ENCODE measurements at places on chromosomes 6 and 20.
A peak's percentile ranks its signal among the peaks of the same experiment; 100 is the strongest.

- no peak for DNase-seq
Measured at GRCh38 chr6:16240589-16241320, 2.4 kb downstream of the GMPR start.

DNA sequence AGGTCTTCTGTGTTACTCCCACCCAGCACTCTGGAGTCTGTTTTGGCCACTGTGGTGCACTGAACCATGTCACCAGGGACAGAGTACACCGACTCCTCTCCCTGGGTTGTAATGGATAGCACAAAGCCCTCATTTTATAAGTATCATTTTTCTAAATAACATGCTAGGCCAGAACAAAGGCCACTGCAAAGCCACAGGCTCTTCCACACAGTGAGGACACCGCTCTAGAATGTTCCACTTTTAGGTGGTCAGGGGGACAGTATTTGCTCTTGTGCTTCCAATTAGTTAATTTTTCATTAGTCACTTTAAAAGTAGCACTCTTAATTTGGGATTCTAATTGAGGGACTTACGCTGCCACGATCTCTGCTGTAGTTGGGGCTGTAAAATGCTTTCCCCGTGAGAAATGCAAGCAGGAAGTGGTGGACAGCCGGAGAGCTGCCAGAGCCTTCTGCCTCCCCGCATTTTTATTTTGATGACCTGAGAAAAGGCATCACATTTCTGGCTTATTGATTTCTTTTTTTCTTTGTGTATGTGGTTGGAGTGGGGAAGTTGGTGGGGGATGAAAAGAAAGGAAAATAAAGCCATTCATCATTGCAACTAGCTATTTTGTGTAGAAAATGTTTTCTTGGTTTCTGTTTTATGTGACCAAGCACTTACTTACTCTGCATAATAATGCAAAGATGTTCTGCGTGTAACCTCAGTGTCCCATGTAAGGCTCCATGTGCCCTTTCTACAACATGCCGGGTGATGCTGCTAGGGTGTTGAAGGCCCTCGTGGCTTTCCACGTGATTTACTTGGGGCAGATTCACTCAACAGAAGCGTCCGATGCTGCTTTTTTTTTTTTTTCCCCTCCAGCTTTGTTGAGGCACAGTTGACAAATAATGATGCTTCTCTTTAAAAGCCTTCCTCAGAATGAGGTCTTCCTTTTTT is 195.9 kb downstream of the SASH1 start:
- DNase-seq, result no peak

GRCh38 chr6:12092762-12093161 is 80.7 kb downstream of the HIVEP1 start:
- DNase-seq, result no peak

DNA sequence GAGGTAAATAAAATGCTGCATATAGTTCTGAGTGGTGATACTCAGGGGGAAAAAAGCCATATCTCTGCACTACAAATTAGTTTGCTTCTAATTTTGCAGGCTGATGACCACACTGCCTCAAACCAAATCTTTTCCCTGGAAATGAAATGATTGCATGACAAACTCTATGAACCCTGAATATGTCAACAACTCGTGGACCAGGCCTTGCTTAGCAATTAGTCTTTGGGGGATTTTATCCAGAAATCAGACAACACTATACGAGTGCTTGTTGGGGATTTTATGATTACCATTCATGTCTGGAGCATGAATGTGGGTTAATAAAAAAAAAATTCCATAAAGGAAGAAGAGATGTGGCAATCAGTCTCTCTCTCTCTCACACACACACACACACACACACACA is 42.0 kb downstream of the SOBP start:
- no peak for DNase-seq

DNA sequence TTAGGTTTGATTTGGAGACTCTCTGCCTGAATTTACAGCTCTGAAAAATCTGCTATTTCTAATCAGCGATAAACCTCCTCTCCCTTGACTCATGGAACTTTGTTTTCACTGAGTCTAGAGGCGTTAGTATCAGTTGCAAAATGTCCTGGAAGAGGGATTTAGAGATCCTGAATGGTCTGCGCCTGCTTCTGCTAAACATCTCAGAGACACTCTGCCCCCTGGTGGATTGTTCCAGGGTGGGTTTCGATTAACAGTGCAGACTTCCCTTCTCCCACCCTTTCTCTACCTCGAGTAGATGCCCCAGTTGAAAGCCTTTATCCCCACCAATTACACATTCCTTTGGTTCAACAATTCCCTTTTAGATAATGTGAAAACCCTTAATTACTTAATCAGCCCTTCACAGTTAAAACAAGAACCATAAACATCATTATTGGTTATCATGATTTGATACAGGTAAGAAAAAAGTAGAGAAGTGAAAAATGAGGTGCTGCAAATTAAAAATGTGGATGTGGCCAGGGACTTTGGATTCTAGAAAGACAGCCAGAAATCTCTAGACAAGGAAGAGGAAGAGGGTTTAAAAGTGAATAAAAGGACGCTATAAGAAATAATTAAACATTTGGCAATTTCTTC is 5.5 kb downstream of the HTR1B start:
- DNase-seq, result no peak

DNA sequence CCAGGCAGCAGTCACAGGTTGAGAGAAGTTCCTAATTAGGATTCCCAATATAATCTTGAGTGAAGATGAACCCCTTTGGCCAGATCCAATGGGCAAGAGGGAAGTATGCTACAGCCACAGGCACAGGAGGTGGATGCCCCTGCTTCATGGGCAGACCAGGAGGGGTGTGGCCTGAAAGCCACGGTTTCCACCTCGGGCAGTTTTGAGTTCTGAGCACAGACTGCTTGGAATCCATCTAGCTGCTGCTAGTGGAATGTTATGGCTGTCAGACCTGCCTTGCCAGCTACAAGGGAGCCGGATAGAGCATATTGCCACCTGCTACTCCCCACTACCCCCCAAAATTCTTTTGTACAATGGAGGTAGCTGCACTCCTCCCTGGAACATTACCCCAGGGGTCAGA is 672.9 kb downstream of the HACE1 start:
- no peak for DNase-seq

GRCh38 chr6:130239755-130240154 is 17.0 kb upstream of the SAMD3 start:
- DNase-seq, result no peak

DNA sequence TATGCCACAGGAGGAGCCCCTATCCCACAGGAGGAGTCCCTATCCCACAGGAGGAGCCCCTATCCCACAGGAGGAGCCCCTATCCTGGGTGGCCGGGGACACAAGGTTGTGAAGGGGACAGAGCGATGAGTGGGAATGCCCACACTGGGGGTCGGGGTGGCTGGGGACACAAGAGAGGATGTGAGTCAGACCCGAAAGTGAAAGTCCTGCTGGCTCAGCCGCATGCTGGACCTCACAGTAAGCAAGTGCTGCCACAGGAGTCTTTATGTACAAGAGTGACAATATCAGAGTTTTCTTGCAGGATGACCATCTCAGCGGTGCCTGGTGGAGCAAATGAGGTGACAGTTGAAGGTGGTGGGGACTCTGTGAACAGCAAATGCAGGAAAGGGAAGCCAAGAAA is 93.7 kb downstream of the PSMB1 start:
- peak; percentile 10 for DNase-seq

- DNase-seq, result no peak
Measured at GRCh38 chr6:45148278-45148677, 179.9 kb upstream of the RUNX2 start.

DNA sequence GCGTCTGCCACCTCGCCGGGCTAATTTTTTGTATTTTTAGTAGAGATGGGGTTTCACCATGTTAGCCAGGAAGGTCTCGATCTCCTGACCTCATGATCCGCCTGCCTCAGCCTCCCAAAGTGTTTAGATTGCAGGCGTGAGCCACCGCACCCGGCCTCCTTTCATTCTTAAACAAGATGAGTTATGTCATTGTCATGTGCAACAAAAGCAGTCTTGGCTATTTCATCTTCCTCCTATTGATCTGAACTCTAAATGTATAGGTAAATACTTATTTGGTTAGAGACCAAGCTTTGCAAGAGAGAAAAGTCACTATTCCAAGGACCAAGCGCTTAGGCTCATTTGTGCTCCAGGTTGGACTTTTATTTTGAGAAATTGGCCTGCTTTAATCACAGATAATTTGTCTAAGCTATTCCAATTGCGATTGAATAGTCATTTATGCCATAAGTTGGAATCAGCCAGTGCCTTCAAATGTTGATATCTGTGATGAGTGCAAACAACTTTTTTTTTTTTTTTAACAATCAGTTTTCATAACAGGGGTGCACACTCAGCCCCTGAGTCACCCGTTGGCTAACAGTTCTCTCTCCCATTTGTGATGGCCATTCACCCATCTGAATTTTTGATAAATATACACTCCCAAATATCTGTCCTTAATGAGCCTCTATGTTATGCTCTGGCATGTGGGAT is 167.3 kb downstream of the BCAS1 start:
- no peak for DNase-seq

GRCh38 chr6:63415286-63415685 is 95.5 kb upstream of the LGSN start:
- no peak for DNase-seq

DNA sequence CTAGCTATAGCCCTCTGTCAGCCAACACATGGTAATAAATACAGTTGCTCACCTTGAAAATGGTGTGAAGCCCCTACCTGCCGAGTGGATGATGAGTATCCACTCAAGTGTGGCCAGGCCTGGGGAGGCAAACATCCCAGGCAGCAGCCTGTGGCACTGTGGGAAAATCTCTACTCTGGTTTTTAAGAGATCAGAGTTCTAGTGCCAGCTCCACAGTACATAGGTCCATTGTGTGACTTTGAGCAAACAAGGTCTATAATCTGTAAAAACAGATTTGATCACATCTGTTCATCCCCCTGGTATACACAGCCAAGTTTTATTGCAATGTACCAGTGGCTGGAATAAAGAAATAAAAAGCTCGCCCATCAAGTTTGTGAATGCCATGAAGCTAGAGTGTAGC is 82.7 kb upstream of the ARMC2 start:
- no peak for DNase-seq

- DNase-seq, result no peak
Measured at GRCh38 chr6:971981-972640, 279.2 kb upstream of the EXOC2 start.

DNA sequence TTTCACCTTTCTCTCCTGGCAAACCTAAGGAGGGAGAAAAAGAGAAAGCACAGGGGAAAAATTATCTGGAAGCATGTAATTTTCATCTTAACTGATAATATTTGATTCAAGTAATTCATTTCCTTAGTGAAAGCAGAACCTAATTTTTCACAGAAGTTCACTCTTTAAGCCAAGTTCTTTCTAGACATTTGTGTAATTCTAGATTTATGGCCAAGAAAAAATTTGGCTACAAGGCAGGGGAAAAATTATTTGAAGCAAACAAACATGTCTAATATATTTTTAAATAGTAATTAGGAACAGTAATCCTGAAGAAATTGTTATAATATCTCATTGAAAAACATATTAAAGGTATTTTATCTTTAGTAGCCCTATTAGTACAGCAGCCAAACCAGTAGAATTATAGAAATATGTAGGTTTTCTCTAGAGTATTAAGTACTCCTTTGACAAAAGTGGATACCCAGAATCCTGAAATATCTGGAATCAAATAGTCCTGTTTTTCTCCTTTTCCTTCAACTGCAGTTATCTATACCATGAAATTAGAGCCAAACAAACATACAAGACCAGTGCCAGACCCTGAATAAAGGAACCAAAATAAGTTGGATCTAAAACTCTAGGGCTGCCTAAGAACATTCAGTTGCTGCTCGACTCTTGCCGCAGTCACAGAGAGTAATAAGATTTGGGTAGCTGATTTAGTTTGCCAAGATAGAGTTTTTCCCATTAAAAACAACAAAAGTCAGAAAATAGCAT is 116.5 kb downstream of the COL12A1 start:
- DNase-seq, result no peak

DNA sequence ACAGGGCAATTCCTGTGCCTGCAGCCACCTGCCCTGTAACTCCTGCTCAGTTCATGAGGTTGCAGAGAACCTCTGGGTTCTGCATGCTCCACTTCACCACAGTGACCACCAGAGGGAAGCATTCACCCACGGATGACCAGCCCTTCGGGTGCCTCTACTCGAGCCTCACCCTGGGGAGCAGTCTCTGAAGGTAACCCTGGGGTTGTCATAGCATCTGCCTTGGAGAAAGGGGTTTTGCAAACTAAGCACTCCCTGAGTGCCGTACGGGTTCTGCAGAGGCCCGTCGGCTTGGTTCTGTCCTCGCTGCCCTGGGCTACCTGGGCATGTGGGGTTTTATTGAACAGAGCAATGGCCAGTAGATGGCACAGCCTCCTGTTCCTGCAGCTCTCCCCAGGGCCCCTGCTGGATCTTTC is 10.2 kb upstream of the CST5 start:
- DNase-seq, result peak; percentile 38

- DNase-seq, result no peak
Measured at GRCh38 chr6:55643861-55644260, 64.9 kb upstream of the HMGCLL1 start.

GRCh38 chr6:141988327-141988726 is 144.4 kb upstream of the GJE1 start:
- DNase-seq, result no peak

GRCh38 chr6:20160541-20161283 is 51.6 kb downstream of the MBOAT1 start:
- DNase-seq, result no peak

GRCh38 chr6:148799647-148800046 is 52.8 kb downstream of the UST start:
- DNase-seq, result no peak

GRCh38 chr20:7094438-7094997 is 327.0 kb downstream of the BMP2 start:
- DNase-seq, result no peak

All from stimulated activated CD4-positive, alpha-beta T cell treated with anti-CD3 and anti-CD28 coated beads, Interleukin-1b, Interleukin-23, amount 100 ng/mL, for 4 hours (primary cell).